NCI-H1694 treated with DMSO at 0.1 percent for 48 hours (cell line): ENCODE measurements at places on chromosomes 7 and 10.

GRCh38 chr7:143015084-143015483, 11.8 kb downstream of the OR9A2 start:
- no peak for DNase-seq

- no peak for DNase-seq
Observed at GRCh38 chr7:27590416-27590815, 72.3 kb downstream of the HIBADH start.

DNA sequence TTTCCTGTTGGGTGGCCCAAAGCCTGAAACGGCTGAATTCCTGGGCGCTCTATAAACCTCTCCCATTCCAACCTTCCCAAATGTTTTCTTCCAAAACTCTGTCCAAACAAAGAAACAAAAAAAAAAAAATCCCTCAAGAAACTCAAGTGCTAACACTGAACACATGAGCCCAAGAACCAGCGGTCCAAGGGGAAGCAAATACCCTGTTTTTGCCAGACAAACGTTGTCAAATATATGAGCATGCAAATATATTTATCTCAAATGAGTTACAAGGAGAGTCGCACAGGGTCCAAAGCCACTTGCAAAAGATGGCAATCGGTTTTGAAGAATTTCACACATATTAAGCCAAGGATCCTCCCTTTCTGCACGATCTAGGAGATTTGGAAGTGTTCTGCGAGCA, 23.3 kb upstream of the EMX2 start:
- DNase-seq: no peak

DNA sequence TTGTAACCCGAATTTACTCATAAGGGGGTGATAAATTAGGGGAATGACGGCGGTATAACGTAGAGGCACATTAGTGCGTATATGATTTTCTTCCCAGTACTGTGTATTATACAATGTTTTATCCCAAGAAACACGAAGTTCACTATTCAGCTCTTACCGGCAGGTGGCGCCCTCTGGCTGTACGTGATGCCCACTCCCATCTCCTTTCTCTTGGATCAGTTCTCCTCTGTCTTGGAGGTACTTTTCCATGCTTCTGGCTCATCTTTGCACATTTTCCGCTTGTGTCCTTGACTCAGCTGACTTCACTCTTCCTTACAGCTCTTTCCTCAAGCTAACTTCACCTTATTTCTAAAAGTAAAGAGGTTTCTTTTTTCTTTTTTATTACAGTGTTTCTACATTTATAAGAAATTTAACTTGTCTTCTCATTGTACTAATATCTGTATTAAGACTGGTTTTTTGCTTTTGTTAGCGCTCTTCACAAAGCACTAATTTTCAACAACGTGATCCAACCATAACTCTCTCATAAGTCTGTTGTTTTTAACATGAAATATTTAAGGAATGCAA, 21.3 kb downstream of the TMEM176B start:
- DNase-seq: peak; percentile 81

DNA sequence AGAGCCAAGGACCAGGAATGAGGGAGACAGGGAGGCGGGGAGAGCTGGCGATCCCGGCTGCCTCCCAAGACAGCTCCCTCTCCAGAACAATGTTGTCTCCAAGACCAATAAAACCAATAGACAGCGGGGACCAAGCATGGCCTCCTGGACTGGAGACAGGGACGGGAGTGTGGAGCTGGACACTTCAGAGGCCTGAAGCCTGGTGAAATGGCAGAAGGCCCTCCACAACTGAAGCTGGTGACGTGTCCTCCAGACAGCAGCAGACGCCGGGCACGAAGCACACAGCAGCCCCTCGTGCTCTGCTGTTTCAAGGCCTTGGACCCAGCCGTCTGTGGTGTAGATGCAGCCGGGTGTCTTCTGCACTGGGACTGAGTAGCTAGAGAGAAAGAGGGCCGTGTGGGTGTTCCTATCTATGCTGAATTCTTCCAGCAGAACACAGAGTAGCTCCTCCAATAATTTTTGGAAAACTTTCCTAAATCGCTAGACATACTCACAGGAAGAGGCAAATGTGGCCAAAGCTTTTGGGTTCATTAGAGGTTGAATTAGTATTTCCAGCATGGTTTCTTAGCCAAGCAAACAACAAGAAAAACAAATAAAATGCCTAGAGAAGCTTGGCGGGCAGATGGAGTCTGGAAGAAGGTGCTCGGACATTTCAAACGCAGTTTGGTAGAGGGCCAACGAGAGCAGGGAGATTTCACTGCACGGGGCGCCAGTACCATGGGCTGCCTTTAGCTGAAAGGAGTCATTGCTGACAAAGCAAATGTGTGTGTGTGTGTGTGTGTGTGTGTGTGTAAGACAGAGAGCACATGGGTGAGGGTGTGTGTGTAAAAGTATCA, 570.4 kb downstream of the TCERG1L start:
- no peak for DNase-seq

- no peak for DNase-seq
Observed at GRCh38 chr10:101656890-101657289, 38.1 kb downstream of the FBXW4 start.

DNA sequence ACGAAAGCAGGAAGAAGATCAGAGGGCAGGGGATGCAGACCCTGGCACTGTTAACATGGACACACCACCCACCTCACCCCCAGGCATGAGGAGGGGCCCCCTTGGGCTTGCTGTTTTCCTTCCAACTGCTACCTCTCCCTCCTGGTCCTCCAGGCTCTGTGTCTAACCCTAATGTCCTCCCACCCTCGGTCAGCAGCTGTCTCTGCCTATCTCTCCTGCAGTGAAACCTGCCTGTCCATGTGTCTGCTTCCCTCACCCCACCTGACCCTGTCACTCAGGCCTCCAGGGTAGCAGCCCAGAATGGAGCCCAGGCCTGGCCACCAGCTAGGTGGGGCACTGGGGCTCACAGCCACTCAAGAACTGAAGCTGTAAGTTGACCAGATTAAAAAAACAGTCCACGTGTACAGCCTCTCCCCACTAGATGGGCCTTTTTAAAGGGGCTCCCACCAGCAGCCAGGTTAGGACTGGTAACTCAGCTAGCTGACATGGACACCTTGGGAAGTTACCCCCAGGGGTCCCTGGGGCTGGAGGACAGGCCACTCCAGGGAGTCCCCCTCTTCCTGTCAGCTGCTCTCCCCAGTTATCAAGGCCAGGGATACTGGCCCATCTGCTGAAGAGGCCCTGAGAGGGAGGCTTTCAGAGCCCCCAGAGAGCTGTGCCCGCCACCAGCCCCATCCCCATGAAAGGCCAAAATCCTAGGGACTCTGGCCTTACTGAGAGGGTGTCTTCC, 1.5 kb downstream of the SMARCD3 start:
- no peak for DNase-seq

DNA sequence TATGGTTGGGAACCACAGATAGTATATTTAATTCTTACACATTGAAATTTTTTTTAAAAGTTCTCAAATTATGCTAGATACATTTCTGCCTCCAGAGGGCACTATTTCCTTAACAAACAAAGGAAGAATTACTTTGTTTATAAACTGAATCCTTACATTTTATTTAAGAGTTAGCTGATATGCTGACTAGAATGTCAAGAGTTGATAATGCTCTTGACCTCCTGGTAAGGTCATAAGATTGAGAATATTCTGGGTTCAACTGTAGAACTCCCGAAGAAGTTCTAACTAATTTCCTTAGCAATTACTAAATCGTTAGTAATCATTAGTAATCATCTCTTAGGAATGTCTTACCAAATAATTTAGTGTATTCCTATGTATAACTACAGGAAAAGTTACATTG, 95.3 kb upstream of the CYP26C1 start:
- DNase-seq: peak; percentile 26

- no peak for DNase-seq
Observed at GRCh38 chr7:32150039-32150438, 79.8 kb upstream of the PDE1C start.

GRCh38 chr10:103822800-103823199, 32.6 kb downstream of the SH3PXD2A start:
- no peak for DNase-seq

- peak; percentile 50 for DNase-seq
Observed at GRCh38 chr10:12539350-12540164, 190.2 kb downstream of the CAMK1D start.

GRCh38 chr7:150621376-150621775, 10.8 kb downstream of the GIMAP6 start:
- DNase-seq: no peak

DNA sequence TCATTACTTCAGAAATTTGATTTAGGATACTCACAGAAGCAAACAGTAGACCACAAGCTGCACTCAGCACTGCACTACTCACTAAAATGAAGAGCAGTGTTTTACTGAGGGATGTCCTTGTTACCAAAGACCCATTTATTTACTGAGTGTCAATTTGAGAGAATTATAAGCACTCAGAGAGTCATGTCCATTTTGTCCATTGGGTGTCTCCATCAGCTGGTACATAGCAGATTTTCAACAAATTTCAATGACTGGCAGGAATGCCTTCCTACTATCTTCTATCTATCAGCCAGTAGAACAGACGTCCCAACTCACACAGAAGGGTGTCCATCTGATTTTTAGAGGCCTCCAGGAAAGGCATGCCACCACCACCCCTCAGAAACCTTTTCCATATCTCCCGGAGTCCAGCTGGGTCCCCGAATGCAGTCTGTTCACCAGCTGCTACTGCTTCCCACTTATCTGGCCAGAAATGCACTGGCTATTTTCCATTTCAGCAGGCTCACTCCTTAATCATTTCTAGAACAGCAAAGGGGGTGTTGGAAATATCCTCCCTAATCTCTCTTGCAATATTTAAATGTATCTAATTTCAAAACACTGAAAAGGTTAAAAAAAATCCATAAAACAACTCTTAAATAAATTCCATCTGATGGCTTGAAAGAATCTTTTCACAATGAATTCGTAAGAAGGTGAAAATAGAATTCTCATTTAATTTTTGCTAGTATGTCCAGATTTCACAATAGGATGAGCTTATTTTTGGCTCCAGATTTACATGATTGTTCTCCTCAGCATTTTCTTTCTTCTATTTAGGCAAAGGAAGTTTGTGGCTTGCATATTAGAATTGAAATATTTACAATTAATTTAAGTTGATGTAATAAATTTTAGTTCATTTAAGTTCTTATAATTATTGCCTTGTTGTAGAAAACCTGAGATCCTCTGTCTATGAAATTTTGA, 1164.0 kb upstream of the CELF2 start:
- DNase-seq: no peak

DNA sequence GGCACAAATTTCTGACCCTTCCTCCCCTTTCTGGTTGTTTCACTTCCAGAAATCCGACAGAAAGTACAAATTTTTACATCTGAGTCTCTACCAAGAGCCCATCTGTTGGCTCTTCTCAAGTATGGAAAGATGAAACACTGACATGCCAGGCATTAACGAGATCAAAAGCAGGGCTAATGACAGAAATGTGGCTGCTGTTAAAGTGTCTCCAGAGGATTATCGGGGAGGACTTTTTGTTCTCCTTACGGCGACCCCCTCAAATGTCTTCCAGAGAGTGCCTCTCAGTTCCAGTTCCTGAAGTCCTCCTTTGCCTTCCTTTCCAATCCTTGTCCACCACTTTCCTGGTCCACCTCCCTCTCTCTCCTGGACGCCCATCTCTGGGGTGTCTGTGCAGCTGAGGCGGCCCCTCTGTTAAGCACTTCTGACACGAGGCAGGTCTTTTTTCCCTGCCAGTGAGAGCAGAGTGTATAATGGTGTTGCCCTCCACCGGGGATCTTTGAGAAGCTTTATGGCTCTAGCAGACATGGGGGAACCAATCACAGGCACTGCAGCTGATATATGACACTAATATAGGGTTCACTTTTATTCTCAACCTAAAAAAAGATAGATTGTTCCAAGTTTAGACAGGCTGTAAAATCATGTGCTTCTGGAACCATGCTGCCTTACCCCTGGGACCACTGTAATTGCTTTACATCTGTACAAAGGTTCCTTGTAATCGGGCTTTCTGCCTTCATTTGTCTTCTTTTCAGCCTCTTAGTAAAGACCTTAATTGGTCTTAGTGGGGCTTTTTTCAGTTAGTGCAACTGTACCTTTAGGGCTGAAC, 757.1 kb downstream of the AUTS2 start:
- peak; percentile 94 for DNase-seq

GRCh38 chr10:23754179-23754578, 315.3 kb downstream of the OTUD1 start:
- no peak for DNase-seq

DNA sequence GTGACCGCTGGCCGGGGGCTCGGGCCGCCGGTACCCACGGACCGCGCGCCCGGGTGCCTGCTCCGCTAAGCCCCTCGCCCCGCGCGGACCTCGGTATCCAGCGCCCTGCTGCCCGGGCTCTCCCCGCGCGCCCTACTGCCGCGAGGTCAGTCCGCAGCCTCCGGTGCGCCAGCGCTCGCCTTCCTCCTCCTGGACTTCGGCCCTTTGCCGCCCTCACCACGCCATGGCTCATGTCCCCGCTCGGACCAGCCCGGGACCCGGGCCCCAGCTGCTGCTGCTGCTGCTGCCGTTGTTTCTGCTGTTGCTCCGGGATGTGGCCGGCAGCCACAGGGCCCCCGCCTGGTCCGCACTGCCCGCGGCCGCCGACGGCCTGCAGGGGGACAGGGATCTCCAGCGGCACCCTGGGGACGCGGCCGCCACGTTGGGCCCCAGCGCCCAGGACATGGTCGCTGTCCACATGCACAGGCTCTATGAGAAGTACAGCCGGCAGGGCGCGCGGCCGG, 483 bp downstream of the GDF10 start:
- DNase-seq: no peak

GRCh38 chr7:30562498-30562897, 32.2 kb upstream of the GARS1 start:
- no peak for DNase-seq

GRCh38 chr10:59803714-59804113, 50.5 kb upstream of the MRLN start:
- no peak for DNase-seq

GRCh38 chr10:117736655-117737054, 194.1 kb downstream of the EMX2 start:
- no peak for DNase-seq

DNA sequence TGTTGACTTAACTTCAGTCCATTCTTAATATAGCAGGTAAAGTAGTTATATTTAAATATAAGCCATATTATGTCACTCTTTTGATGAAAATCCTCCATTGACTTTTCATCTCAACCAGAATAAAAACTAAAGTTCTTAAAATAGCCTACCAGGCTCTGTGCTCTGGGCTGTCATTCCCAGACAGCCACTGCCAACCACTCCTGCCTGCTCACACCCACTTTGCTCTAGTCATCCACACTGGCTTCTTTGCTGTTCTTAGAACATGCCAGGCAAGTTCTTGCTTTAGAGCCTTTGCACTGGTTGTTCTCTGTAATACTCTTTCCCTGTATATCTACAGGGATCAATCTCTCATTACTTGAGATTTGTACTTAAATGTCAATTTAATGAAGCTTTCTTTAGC, 80.6 kb downstream of the ZEB1 start:
- no peak for DNase-seq

DNA sequence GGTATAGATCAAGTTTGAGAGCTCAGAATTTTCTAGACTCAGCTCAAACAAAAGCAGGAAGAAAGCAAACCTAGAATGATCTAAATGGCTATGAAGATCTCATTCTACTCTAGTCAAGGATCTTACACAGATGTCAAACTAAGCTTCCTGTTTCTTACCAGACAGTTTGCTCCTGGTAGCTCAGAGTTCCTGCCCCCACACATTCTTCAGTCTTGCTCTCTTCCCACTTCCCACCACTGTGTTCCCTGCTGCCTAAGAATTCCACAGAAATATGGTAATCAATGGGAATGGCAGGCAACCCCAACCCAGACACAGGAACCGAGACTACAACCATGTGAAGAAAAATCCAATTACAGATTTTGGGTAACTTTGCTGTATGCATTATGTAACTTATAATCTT, 133.4 kb upstream of the PTN start:
- DNase-seq: no peak
